ENCODE measurements at places on chromosomes 1 and 21.
A peak's percentile ranks its signal among the peaks of the same experiment; 100 is the strongest.

- DNase-seq, result no peak
These were observed 2.8 kb upstream of the STMN1 start for GRCh38 chr1:25909040-25909439.

GRCh38 chr1:108551137-108551862, 8.6 kb upstream of the EEIG2 start:
- no peak for DNase-seq

DNA sequence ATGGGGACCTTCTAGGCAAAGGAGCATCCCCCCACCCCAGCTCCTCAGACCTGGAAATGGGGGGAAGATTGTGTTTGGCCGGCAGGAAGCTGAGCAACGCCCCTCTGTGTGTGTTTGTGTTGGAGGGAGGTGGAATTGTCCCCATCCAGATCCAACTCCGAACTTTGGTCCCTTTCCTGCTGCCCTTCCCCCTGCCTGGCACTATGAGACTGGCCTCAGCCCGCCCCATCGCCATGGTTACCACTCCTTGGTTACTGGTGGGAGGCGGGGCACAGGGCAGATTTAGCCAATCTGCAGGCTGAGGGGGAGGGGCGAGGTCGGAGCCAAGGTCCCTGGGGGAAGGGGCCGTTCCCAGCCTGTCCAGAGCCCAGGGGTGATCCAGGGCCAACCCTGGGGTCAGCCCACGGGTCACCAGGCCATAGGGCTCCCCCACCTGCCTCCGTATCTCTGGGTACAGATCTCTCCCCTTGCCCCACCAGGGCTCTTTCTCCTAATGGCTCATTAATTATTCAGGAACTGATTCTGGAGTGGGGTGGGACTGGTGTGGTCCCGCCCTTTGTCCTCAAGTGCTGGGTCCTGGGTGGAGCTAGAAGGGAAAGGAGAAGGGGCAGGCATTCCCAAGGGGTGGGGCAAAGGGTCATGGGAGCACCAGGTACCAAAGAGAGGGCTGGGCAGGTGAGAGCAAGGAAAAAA, 15.2 kb downstream of the PTPRF start:
- peak; percentile 44 for DNase-seq

DNA sequence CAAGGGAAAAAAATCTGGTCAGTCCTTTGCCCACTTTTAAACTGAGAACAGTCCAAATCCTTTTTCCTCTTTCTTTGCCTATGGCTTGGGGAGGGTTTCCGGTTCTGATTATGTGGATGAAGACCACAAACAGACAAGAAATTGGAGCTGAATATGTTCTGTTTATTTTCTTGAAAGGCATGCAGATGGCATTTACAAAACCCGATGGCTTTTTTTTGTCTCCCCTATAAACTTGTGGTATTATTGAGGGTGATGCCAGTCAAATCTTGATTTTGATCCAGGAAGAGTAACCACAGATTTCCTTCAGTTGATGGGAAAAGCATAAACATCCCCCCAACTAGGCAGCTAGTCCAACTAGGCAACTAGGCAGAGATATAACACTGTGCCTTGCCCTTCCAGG, 38.9 kb downstream of the PLPP3 start:
- no peak for DNase-seq

- DNase-seq, result no peak
These were observed 386.6 kb upstream of the POU3F1 start for GRCh38 chr1:38433084-38433722.

GRCh38 chr21:30605968-30606367, 5.1 kb downstream of the KRTAP22-1 start:
- DNase-seq, result no peak
